ENCODE measurements at places on chromosomes 5 and 9. TPM values are rescaled to one million over a fixed set of nuclear protein-coding genes. Genes with fewer than 3 reads are reported as not detected.

GDNF gene
- polyA plus RNA-seq, result 17.3 TPM

MTRR gene
- 58.5 TPM for polyA plus RNA-seq

SLC6A18 gene
- polyA plus RNA-seq, result 0.12 TPM

TRIM36 gene
- polyA plus RNA-seq, result 2.3 TPM

DMRT3 gene
- polyA plus RNA-seq, result 1.7 TPM

PNPLA7 gene
- 5.1 TPM for polyA plus RNA-seq

SLC26A2 gene
- 20.7 TPM for polyA plus RNA-seq

CCDC152 gene
- polyA plus RNA-seq, result 15.7 TPM

LRRC14B gene
- polyA plus RNA-seq, result 0.13 TPM

SLC6A19 gene
- 51.8 TPM for polyA plus RNA-seq

IL5 gene
- polyA plus RNA-seq, result not detected

TIMD4 gene
- polyA plus RNA-seq, result 0.19 TPM

AJM1 gene
- polyA plus RNA-seq, result 0.64 TPM

EPB41L4B gene
- polyA plus RNA-seq, result 15.7 TPM

SLC1A3 gene
- 1.9 TPM for polyA plus RNA-seq

FOXD4 gene
- 0.76 TPM for polyA plus RNA-seq

DNA sequence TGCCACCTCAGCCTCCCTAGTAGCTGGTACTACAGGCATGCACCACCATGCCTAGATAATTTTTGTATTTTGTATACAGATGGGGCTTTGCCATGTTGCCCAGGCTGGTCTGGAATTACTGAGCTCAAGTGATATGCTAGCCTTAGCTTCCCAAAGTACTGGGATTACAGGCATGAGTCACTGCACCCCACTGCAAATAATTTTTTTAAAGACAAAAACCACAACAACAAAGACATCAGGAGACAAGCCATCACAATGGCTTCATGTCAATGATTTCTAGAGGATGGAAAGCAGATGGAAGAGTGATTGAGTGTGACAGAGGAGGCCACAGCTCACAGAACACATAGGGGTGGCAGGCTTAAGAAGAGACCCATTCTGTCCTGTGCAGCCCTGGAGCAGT, 97.9 kb upstream of the PCSK1 start:
- no peak for DNase-seq

DNA sequence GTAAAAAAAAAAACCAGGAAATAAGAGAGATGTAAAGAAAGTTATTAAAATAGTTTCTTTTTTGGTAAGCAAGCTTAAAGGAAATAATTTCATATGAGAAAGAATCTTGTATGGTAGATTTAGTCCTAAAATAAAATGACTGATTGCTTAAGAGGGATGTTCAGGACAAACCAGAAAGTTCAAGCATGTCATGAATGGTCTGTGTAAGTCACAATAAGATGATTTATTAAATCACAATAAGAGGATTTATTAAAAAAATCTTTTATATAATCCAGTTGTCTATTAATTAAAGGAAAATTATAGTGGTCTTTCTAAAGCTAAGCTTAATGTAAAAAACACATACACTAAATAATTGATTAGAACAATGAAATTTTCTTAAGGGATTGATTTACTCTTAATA, 91.8 kb upstream of the OR13F1 start:
- no peak for DNase-seq

- DNase-seq, result no peak
These were observed 456.9 kb downstream of the BNC2 start for GRCh38 chr9:16413509-16414016.

- peak; percentile 34 for DNase-seq
These were observed 54.0 kb downstream of the CCDC171 start for GRCh38 chr9:15606643-15607472.

DNA sequence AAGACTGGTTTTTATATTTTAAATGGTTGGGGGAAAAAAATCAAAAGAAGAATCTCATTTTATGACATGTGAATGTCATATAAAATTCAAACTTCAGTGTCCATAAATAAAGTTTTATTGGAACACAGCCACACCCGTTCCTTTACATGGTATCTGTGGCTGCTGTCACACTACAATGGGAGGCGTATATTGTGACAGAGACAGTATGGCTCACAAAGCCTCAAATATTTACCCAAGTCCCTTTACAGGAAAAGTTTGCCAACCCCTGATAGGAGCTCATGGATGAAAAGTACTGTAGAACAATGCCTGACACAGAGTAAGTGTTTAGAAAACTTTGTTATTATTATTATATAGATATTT, 5.2 kb upstream of the DUSP1 start:
- no peak for DNase-seq

DNA sequence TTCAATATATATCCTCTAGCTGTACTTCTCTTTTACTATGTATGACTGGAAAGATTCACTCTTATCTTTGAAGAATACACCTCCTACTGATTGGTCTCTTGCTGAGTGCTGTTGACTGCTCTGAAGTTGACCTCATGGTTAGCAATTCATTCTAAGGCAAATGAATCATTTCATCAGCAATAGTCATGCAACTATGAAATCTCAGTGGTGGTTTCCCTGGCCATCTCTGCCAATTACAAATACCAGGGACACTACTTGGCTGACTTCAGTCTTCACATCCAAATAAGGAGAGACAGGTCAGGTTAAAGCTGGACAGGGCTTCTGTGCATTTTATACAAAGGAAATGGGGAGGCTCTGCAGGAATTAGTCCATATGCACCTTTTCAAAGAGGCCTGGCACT, 333.5 kb upstream of the ACTBL2 start:
- no peak for DNase-seq

- DNase-seq, result no peak
These were observed 611.7 kb upstream of the FTMT start for GRCh38 chr5:121239951-121240350.

DNA sequence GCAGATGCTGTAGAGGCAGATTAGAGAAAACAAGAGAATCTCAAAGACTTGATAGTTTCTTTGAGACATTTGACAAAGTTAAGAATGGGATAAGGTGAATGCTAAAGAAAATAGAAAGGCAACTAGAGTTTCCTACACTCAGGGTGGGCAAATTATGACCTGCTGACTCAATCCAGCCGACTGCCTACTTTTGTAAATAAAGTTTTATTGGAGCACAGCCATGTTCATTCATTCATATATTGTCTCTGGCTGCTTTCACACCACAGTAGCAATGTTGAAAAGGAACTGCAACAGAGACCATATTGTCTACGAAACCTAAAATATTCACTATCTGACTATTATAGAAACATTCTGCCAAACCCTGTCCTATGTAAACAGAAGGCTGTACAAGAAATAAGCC, 37.6 kb upstream of the TARS1 start:
- no peak for DNase-seq

GRCh38 chr5:142106061-142106460, 2.5 kb upstream of the NDFIP1 start:
- DNase-seq, result no peak

- no peak for DNase-seq
These were observed 587.3 kb downstream of the ANXA1 start for GRCh38 chr9:73738741-73739530.

DNA sequence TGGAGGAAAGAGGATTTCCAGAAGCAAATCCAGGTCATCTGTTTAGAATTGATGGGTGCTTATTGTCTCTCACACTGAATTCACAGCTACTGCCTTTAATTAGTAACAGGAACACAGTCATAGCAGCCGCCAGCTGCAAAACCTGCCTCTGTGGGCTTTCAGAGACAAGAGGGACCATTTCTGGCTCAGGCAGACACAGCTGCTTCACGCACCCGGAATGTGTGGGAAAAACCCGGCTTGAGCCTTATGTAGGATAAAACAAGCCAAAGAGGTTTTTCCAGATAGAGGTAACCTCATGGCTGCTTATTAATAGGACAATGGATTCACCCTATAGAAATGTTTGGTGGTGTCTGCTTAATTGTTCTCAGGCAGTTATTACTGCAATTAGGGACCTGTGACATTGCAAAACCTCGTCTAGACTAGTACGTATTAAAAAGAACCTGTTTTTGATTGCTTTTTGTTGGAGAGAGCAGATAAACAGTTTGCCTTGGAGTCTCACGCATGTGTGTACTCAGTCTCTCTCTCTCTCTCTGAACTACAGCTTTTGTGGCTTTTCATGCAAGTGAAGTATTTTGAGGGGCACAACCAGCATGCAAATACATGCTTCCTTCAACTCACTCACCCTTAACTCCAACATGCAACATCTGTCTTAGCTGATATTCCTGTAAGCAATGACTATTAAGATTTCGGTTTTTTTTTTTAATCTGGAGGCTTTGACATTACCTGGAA, 302.7 kb downstream of the PLK2 start:
- DNase-seq, result no peak

DNA sequence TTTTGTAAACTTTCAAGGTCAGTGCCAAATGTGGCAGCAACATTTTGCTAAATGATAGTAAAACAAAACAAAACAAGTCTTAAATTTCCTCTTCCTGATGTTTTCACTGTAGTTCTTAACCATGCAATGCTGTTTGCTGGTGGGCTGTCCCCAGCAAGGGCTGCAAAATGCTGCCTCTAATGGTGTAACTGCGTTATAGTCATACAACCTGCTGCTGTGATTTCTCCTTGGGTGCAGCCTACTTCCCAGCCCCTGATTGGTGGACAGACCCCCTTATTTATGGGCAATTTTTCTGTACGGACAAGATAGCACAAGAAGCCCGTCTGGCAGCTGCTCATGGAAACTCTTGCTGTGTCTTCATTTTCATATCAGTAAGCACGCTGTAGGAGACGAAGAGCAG, 26.6 kb upstream of the PIP5K1B start:
- DNase-seq, result no peak

- no peak for DNase-seq
These were observed 70.8 kb upstream of the PRRC1 start for GRCh38 chr5:127446626-127447025.

- no peak for DNase-seq
These were observed 24.1 kb upstream of the PCSK5 start for GRCh38 chr9:75866273-75866871.

GRCh38 chr5:61347080-61347479, 15.0 kb downstream of the ZSWIM6 start:
- no peak for DNase-seq

GRCh38 chr9:120916991-120917880, 9.4 kb downstream of the TRAF1 start:
- DNase-seq, result no peak

DNA sequence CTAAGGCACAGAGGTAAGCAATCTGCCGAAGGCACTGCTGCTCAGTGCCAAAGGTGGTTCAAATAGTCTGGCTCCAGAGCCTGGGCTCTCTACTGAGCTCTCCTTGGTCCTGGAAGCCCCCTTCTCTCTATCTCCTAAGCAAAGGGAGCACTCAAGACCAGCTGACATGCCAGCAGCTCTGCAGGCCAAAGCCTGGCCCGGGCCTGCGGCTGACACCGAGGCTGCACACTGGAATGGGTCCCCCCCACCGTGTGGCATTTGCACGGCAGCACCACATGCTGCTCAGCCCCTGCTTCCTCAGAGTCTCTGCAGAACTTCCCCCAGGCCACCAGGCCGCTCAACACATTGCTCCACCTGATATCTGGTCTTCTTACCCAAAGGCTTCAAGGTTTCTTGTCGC, 57.8 kb upstream of the GOLPH3 start:
- DNase-seq, result no peak

GRCh38 chr5:120544043-120544442, 79.9 kb downstream of the PRR16 start:
- no peak for DNase-seq

DNA sequence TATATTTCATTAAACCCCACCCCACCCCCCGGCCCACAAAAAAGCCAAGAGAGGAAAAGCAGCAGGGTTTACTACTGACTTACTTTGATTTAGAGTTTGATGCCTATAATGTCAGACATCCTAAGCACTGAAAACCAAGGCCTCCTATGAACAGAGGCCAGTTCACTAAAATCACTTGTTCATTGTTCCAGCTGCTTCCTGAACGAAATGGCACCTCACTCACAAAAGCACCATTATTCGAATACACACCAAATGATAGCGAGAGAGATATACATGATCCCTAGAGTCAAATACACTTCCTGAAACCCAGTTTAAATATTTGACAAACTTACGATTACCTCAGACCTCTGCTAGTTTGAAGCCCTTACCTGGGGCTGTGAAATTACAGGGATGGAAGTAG, 66.6 kb downstream of the LPAR1 start:
- DNase-seq, result no peak

DNA sequence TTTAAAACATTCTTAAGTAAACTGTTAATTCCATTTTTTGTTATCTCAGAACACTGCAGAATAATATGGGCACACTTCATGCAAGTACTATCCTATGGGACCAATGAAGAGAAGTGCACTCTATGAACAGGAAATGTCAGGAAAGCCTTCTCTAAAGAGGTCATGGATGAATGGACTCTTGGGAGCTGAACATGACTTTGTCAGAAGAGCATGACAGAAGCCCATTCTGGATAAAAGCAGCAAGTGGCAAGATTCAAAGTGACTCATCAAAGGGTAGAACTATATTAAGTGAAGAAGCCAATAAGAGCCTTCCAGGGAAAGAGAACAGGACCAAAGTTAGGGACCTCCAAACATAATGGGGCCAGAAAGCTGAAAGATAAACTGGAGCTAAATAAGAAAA, 94.0 kb downstream of the RAPGEF6 start:
- DNase-seq, result no peak

DNA sequence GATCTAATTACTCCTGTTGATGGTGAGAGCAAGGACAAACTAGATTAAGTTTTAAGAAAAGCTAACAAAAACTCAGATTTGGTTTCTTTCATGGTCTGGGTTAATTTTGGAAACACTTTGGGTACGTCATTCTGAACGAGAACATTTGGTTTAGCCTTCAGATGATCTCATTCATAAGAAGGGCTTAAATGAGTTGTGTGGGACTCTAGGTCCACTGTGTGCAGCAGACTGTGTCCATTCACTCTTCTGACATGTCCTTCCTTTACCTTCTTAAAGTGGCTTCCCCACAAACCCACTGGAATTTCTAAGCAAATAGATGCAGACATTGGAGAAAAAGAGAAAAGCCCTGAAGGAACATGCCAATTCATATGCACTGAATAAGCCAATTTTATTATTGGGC, 96.8 kb downstream of the FBXO4 start:
- no peak for DNase-seq

GRCh38 chr5:167950126-167950721, 341.2 kb upstream of the WWC1 start:
- no peak for DNase-seq

GRCh38 chr9:129341171-129341986, 163.3 kb upstream of the IER5L start:
- no peak for DNase-seq

GRCh38 chr9:107213561-107214028, 69.5 kb upstream of the RAD23B start:
- DNase-seq, result no peak

- no peak for DNase-seq
These were observed 16.6 kb upstream of the HEMGN start for GRCh38 chr9:97954550-97954989.

DNA sequence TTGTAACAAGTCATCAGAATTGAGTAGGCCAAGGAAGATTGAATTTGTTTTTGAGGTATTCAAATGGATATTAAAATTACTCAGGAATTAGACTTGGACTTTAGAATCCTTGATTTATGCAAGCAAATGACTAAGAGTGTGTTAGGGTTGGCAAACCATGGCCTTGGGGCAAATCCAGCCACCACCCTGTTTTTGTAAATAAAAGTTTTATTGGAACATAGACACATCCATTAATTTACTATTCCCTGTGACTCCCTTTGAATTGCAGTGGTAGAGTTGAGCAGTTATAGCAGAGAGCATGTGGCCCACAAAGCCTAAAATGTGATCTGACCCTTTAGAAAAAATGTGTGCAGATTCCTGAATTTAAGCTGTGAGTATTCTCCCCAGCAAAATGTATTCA, 115.6 kb downstream of the WDR70 start:
- no peak for DNase-seq

Measured in renal cortex interstitium (tissue), 15 donors.